ENCODE measurements at places on chromosomes 4 and X.

- no peak for DNase-seq
Observed at GRCh38 chr4:23423540-23423939, 466.3 kb downstream of the PPARGC1A start.

DNA sequence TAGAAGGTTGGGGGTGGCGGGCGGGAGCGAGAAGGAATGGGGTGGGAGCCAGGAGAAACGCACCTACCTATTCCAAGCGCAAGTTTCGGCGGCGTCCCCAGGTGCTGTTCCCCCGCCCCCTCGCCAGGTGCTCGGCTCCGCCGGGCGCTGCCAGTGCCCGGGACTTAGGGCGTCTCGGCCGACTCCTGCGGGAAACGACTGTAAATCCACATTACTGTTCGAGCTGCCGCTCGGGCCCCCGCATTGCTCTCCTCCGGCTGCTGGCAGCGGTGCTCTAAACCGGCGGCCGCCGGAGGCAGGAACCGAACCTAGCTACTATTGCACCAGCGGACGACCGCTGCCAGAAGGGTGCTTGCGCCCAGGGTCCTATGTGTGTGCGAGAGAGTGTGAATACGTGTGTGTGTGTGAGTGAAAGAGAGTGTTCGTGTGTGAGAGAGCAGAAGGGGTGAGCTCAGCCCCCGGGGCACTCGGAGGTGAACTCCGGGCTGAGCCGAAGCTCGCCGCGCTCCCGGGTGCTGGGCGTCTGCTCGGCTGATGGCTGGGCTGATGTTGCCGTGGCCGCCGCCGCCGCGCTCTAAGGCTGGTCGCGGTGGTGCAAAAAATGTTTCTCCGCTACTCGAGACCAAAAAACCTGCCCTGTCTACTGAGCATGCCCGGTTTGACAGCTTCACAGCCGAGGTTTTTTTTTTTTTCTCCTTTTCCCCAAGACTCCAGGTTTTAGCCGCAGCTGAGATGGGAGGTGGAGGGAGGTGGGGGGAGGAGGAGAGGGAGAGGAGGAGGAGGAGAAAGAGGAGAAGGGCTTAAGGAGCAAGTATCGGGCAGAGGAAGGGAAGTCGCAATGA lies 115.7 kb upstream of the TEX13C start:
- DNase-seq: no peak

GRCh38 chr4:130336585-130337217 lies 1240.7 kb downstream of the C4orf33 start:
- DNase-seq: no peak

DNA sequence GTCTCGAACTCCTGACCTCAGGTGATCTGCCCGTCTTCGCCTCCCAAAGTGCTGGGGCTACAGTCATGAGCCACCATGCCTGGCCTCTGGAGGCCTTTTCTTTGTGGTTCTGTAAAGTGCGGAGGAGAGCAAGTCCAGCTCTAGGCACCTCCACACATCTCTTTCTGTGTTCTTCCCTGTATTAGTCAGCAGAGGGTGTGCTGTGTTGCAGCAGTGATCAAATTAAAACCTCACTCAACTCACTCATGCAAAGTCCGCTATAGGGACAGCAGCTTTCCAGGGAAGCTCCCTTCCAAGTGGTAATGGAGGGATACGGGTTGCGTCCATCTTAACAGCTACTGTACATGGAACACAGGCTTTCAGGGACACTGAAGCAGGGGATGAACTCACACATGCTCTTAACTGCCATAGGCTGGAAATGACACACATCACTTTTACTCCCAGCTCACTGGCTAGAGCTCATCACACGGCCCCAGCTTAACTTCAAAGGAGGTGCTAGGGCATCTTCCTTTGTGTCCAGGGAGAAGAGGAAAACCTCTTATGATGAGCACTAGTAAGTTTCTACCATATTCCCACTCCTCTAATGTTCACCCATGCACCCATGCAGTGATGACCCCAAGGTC lies 36.0 kb upstream of the CCNG2 start:
- DNase-seq: no peak

DNA sequence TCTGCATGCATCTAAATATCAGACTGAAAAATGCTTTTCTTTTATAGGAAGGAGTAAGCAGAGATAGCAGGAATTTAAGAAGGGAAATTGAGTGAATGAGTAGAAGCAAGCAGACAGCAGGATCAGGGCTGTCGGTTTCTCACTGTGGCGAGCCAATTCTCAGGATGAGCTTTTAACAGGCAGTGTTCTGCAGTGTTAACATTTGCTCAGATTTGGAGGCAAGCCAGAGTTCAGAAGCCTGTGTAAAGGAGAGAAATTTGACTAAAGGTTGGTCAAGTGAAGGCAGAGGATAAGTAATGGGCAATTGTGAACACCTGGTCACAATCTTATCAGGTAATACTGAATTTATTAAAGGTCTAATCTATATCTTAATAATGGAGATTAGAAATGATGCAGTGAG lies 133.3 kb upstream of the MAGEB16 start:
- DNase-seq: no peak

GRCh38 chr4:151175754-151176631 lies 76.6 kb downstream of the RPS3A start:
- DNase-seq: no peak

DNA sequence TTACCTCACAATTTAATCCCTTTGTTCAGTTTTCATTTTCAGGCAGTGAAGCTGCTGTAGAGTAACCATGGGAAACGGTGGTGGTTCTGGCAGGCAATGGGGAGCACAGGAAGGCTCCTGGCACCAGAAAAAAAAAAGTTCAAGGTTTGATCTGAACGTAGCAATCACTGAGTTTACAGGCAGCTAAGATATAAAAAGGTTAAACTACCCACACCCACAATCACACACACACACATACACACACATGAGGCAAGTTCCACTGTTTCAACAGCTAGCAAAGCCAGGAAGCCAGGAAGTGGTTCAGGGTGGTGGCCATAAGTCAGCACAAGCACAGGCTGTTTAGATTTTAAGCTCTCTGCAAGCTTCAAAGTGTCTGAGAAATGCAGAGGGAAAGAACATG lies at the start of gene SULT1B1:
SULT1B1 (minus strand) TSS at position 166 of the 400 bp plus-strand sequence. CDS start 5,403 bp downstream, outside the sequence.
- DNase-seq: no peak

DNA sequence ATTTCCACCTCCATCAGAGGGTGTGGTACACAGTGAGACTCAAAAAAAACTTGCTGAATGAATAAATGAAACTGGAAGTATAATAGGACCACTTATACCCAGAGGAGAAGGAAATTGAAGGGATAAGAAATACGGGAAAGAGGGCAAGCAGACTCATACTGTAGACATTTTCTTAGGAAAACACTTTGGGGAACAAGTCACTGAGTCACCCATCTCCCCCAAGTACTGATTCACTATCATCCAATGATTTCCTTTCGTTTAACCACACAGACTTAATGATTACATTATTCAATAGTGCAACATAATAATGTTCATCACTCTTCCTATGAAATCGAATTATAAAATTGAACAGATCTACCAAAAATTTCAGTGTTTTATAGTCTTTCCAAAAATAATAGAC lies 97.1 kb downstream of the LDB2 start:
- no peak for DNase-seq

- no peak for DNase-seq
Observed at GRCh38 chr4:111020961-111021360, 398.1 kb upstream of the PITX2 start.

GRCh38 chr4:29734343-29735213 lies 985.6 kb upstream of the PCDH7 start:
- no peak for DNase-seq

- no peak for DNase-seq
Observed at GRCh38 chr4:21097026-21097425, 396.8 kb downstream of the PACRGL start.

DNA sequence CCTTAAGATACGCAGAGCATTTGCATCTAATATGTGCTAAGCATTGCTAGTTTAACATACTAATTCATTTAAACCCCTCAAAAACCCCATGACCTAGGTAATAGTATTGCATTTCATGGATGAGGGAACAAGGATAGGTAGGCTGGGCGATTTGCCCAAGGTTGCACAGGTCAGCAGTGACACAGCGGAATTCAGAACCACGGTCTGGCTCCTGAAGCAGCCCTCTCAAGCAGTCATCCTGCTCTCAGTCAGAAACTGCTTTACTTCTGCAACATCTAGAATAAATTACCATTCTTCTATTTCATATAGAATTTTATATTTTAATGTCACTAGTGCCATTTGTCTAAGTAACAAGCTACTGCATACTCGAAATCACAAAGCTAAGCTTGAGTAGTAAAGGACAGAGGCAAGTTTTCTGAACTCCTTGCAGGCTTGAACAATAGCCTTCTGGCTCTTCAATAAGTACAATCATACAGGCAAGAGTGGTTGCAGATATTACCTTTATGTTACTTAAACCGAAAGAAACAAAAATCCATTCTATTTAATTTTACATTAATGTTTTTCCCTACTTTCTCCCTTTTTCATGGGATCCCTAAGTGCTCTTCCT lies 555 bp upstream of the SPP1 start:
- no peak for DNase-seq

DNA sequence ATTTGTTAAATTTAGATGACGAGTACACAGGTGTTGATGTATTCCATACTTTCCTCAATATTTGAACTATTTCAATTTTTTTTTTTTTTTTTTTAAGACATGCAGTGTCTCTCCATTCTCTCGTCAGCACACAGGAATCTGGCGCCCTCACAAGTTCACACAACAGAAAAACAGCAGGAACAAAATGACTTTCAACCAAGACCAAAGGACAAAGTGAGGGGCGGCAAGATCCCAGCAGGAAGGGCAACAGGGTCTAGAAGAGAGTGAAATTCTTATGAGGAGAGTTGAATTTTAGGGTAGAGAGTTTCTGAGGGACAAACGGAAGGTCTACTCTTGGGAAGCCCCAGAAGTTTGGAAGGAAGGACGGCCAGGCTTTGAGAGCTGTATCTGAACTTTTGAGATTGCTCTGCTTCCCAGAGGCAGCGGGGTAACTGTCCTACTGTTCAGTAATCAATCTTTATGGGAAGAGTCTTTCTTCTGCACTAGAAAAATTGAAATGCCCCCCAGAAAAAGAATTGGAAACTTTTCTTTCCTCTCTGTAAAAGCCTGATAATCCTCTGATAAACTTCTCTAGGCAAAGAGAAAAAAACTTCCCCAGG lies 760.2 kb downstream of the RAB28 start:
- no peak for DNase-seq

DNA sequence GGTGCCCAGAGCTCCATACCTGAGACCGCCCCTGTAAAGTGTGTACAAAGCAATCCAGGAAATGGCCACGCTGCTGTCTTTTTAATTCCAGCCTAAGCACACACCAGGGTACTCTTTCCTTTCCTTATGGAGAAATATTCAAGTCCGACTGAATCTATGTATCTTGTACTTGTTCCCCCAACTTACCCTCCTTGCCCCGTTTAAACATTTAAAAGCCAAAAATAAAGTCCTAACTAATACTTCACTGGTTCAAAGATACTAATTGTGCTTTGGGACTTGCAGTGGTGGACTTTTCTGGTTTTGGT lies 731 bp upstream of the AMMECR1 start:
- DNase-seq: no peak

GRCh38 chrX:134664202-134664601 lies 5.9 kb upstream of the PLAC1 start:
- no peak for DNase-seq

GRCh38 chr4:70808151-70808550 lies 31.5 kb downstream of the GRSF1 start:
- no peak for DNase-seq

- DNase-seq: no peak
Observed at GRCh38 chr4:93203708-93204107, 624.8 kb upstream of the ATOH1 start.

DNA sequence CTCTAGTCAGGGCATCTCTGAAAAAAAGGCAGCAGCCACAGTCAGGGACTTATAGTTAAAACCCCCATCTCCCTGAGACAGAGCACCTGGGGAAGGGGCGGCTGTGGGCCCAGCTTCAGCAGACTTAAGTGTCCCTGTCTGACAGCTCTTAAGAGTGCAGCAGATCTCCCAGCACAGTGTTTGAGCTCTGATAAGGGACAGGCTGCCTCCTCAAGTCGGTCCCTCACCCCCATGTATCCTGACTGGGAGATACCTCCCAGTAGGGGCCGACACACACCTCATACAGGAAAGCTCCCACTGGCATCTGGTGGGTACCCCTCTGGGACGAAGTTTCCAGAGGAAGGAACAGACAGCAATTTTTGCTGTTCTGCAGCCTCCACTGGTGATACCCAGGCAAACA lies 129.0 kb downstream of the ANXA5 start:
- DNase-seq: no peak

DNA sequence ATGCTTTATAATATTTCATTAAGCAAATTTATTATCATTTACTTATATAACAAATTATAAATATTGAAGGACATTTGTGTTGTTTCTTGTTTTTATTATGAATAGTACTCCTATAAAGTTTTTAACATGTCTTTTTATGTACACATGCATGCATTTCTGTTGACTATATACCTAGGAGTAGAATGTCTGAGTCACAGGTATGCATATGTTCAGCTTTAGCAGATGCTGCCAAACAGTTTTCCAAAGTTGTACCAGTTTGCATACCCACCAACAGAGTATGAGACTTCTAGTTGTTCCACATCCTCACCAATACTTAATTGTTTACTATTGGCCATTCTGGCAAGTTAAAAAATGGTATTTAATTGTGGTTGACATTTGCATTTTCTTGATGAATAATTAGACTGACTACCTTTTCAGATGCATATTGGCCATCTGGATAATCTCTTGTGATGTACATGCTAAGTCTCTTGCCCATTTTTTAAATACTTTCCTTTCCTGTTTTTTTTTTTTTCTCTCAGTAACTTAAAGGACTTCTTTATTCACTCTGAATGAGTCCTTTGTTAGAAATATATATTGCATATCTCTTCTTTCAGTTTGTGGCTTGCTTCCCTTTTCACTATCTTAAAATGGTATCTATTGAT lies 132.2 kb upstream of the TRIM2 start:
- DNase-seq: no peak

DNA sequence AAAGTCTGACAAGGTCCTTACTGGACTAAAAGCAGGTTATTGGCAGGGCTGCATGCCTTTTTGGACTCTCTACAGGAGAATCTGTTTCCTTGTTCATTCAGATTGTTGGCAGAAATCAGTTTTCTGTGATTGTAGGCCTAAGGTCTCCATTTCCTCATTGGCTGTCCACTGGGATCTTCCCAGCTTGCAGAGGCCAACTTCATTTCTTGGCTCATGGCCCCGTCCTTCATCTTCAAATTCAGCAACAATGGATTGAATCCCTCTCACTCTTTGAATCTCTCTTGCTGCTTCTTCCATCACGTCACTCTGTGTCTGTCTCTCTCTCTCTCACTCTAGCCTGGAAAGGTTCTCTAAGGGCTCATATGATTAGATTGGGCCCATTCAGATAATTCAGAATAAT lies 14.9 kb upstream of the GLUD2 start:
- DNase-seq: no peak

DNA sequence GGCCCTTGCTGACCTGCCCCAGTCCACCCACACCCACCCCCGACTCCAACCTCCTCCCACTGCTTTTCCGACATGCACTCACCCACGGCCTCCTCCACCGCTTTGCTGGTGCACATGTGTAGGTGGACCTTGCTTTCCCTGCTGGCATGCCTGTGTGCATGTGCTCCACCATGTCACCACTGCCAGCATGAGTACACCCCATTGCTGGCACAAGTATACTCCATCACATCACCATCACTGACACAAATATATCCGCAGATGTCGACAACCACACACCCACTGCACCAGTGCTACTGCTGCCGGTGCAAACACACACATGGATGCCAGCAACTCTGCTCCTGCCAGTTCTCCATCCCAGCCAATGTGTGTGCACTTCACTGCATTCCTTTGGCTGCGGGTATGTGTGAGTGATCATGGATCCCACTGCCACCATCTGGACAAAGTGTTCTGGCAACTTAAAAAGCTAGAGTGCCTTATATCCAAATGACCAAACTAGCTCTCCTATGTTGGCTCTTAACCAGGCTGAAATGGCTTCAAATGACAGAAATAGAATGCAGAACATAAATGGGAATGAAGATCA lies 1072.3 kb downstream of the RAPGEF2 start:
- DNase-seq: no peak
